ENCODE measurements at places on chromosomes 7 and 10. TPM values are rescaled to one million over a fixed set of nuclear protein-coding genes. Genes with fewer than 3 reads are reported as not detected.

The LOXL4 gene
- total RNA-seq: 19.1 TPM

- ATAC-seq: no peak
Observed at GRCh38 chr7:130927062-130927461, 193.1 kb upstream of the KLF14 start.

DNA sequence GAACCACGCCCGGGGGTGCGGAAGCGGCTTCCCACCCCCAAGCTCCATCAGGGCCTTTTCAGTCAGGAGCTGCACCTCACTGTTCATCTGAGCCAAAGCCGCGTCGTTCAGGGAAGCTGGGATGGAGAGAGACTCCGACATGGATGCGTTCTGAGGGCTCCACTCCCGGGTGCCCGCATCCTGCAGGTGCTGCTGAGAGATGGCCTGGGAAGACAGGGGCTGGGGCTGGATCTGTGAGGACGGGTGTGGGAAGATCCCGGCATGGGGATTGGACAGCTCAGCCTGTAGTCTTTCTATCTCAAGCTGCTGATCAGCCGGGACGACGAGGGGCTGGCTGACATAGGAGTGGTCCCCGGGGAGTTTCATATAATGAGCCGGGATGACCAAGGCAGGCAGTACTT lies 45.0 kb upstream of the NMT2 start:
- no peak for ATAC-seq

The ASB10 gene
- total RNA-seq: not detected

DNA sequence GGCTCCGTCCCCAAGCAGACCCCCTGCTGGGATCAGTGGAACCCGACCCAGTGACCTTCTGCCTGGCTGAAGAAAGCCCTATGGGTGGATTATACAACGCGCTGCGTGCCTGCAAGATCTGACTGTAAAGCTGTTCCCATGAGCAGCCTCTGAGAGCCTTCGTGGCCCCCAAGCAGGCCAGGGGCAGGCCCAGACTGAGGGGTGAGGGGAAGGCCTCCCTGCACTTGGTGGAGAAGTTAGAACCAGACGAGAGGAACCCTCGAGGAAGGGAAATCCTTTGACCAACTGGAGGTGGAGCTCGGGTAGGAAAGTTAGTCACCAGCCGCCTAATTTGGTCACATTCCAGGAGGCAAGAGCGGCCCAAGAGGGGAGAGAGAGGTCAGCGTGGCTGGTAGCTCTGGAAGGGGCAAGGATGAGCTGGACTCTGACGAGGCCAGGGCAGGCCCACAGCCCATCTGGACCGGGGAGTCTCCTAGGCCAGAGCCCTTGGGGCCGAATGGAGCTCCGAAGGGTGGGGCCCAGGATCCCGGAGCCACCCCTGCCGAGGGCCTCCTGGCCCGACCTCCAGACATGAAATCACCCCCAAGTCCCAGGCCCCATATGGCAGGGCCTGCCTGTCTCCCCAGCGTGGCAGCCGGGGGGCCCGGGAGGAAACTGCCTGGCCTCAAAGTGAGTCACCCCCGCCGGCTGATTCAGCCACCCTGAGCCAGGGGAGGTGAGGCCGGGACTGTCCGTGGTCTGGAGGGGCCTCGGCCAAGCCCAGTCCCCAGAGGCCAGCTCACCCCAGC lies 23.3 kb upstream of the PDGFA start:
- peak; percentile 33 for ATAC-seq

DNA sequence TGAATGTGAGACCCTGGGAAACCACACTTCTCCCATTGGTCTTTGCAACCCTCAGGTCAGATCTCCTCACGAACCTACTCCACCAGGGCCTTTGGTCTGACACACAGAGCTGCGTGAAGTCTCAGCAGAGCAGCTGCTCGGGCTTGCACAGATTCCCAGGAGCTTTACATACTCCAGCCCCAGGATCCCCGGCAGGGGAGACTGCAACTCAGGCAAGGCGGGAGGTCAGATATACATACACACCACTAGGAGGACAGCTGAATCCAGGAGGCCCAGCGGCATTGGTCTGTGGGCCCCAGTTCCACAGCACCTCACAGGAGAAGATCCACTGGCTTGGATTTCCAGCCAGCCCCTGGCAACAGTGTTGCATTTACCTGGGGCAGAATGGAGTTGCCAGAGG lies 239.2 kb downstream of the GPAM start:
- ATAC-seq: no peak

All from gastroesophageal sphincter (tissue), 4 donors.